ENCODE measurements at places on chromosomes 6 and 20.

DNA sequence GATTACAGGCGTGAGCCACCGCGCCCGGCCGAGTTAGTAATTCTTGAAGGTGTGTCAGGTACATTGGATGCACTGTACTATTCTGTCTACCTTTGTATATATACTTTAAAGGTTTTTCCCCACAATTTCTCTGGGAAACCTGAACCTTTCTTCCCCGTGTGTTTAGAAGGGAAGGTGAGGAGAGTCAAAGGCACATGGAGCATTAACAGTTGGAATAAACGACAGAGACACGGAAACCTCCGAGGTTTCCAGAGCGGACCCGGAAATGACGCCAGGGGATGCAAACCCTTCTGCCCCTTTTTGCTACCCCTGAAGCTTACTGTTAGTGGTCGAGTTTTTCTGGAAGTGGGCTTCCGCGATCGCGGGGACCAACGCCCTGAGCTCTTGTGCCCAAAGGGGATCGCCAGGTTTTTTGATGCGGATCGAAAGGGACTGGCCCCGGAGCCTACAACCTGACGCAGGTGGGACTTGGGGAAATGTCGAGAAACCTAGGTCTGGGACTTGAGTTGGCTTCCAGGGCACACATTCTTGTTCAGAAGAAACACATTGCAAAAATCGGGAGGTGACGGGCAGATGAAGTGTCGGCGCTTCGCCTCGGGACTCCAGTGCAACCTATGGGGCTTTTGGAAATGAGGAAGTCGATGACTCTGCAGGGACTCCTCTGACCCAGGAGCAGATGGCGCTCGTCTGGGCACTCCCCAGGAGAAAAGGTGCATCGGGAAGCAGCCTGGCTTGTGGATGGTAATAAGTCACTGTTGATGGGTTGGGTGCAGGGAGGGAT, 218.2 kb downstream of the OR2B2 start:
- peak; percentile 61 for DNase-seq

- DNase-seq: no peak
Observed at GRCh38 chr6:14748679-14749078, 497.2 kb upstream of the JARID2 start.

DNA sequence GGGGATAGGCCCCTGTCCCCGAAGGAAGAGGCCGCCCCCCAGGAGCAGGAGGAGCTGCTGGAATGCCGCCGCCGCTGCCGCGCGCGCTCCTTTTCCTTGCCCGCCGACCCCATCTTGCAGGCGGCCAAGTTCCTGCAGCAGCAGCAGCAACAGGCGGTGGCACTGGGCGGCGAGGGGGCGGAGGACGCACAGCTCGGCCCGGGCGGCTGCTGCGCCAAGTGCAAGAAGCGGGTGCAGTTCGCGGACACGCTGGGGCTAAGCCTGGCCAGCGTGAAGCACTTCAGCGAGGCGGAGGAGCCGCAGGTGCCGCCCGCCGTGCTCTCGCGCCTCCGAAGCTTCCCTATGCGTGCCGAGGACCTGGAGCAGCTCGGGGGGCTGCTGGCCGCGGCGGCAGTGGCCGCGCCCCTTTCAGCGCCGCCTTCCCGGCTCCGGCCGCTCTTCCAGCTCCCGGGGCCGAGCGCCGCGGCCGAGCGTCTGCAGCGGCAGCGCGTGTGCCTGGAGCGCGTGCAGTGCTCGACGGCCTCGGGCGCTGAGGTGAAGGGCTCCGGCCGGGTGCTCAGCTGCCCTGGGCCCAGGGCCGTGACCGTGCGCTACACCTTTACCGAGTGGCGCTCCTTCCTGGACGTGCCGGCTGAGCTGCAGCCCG, 630 bp downstream of the PPP1R3G start:
- no peak for DNase-seq

- DNase-seq: no peak
Observed at GRCh38 chr6:53282234-53282633, 66.5 kb downstream of the ELOVL5 start.

DNA sequence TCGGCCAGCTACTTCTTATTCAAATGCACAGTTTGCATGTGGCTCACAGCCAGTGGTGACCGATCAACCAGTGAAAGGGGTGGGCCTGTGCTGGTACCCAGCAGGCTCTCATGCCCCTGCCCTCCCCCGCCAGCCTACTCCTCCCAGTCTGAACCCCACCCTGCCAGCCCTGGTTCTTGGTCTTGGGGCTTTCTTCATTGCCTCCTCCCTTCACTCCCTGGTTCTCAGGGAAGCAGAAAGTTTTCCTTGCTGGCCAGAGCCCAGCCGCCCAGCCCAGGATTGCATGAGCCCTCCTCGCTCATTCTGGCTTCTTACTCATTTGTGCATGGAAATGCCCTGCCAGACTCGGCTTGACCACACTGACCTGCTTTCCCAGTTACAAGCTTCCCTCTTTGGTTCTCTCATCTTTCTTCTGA, 40.8 kb downstream of the KCNK17 start:
- no peak for DNase-seq

DNA sequence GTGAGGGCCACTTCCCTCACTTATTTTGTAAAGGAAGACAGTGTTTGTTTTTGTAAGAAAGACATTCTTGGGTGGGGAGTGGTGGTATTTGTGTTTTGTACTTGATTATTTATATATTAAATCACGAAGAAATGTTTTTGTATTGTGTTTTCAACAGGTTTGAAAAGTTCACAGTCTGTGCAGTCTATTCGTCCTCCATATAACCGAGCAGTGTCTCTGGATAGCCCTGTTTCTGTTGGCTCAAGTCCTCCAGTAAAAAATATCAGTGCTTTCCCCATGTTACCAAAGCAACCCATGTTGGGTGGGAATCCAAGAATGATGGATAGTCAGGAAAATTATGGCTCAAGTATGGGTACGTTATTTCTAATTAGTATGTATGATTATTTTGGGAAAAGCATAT, 137.2 kb downstream of the NCOA3 start:
- DNase-seq: no peak

GRCh38 chr6:44201200-44201599, 15.5 kb upstream of the MYMX start:
- no peak for DNase-seq

All from CD4-positive, alpha-beta T cell treated with Interleukin-21 for 1 hour (primary cell).